ENCODE measurements at places on chromosomes 3 and 15. TPM values are rescaled to one million over a fixed set of nuclear protein-coding genes. Genes with fewer than 3 reads are reported as not detected.

GRCh38 chr3:195248281-195248680 lies 22.7 kb downstream of the XXYLT1 start:
- H3K27ac ChIP-seq, result no peak overlapping the region
- DNase-seq, result no peak

- H3K27ac ChIP-seq, result peak overlapping the region; percentile 76
- peak overlapping the region; percentile 65 for H3K4me3 ChIP-seq
- H3K4me1 ChIP-seq, result peaks cover 30% of the 10 kb centered on the region
Observed at GRCh38 chr15:81182756-81183438, 13.8 kb upstream of the IL16 start.

DNA sequence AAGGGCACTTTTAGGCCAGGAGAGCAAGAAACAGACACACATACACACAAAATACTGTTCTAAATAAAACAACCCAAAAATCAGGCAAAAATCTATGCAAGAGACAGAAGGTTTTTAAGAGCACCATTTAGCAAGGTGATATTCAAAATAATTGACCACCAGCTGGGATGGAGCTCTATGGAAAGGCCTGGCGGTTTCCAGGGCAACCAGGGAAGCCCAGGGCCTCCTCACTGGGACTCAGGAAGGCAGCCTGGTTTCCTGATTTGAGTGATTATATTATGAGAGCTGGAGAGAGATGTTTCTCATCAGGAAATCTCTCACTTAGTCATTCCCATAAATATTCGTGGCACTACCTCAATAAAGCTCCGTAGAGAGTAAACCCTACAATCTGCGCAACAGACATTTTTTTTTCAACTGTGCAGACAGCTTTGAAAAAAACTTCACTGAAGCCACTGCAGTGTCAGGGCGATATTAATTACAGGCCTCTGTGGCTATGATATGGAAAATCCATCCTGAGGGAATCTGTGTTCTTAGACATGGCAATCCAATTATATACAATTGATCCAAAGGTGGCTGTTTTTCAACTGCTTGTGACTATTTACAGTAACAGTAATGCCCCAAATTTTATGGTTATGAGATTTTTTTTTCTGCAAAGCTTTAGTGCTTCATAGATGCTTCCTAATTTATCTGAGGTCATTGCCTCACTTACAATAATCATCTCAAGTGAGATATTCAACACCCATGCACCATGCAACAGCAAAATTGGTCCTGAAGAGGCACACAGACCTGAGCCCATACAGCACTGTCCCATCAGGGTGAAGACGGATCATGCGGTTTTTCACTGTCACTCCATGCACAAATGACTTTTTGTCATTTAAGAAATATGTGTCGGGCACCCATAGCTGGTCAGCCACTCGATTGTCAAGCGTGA lies 152.1 kb downstream of the GABRB3 start:
- no peaks in the 10 kb centered on the region for H3K27me3 ChIP-seq
- H3K4me3 ChIP-seq, result no peak overlapping the region
- H3K4me1 ChIP-seq, result no peaks in the 10 kb centered on the region
- H3K36me3 ChIP-seq, result peaks cover 3% of the 10 kb centered on the region
- DNase-seq, result no peak

- peaks cover 16% of the 10 kb centered on the region for H3K4me1 ChIP-seq
- H3K27me3 ChIP-seq, result no peaks in the 10 kb centered on the region
- H3K4me3 ChIP-seq, result no peak overlapping the region
- no peaks in the 10 kb centered on the region for H3K36me3 ChIP-seq
- H3K27ac ChIP-seq, result no peak overlapping the region
- DNase-seq, result no peak
Observed at GRCh38 chr3:175211466-175211865, 352.3 kb downstream of the NAALADL2 start.

DNA sequence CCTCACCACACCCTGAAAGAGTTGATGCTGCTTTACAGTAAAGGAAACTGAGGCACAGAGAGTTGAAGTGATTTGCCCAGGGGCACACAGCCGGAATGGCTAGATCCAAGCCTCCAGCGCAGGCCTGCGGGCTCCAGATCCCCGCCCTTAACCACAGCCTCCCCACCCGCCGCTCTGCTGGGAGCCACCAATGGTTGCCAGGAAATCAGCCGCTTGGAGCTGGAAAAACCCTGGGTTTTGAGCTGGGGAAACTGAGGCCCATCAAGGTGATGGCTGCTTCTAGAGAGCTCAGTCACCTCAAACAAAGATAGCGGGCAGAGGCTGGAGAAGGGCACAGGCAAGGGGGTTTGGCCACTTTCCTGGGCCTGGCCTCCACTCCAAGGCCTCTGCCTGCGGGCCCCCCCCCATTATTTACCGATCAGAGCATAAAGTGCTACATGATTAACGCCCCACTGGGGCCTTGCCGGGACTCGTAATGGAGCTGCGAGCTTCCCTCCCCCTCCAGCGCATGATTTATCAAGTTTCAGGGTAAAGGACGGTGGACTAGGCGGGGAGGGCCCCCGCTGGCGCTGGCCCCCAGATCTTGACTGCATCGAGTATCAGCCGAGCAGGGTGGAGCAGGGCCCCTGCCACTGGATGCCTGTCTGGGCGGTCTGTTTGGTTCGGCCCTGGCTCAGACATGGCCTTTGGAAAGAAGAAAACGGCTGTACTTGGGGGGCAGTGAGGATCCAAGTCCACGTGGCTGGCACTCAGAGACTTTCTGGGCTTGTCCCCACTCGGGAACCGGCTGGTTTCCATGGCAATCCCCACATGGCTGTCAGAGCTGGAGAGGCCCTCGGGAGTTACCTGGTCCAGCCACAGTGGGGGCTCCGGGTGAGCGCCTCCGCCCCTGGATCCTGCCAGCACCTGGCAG lies 9.1 kb downstream of the PLXND1 start:
- H3K4me1 ChIP-seq, result peaks cover 96% of the 10 kb centered on the region
- H3K27me3 ChIP-seq, result no peaks in the 10 kb centered on the region
- DNase-seq, result no peak
- peak overlapping the region; percentile 53 for H3K4me3 ChIP-seq
- H3K36me3 ChIP-seq, result no peaks in the 10 kb centered on the region

DNA sequence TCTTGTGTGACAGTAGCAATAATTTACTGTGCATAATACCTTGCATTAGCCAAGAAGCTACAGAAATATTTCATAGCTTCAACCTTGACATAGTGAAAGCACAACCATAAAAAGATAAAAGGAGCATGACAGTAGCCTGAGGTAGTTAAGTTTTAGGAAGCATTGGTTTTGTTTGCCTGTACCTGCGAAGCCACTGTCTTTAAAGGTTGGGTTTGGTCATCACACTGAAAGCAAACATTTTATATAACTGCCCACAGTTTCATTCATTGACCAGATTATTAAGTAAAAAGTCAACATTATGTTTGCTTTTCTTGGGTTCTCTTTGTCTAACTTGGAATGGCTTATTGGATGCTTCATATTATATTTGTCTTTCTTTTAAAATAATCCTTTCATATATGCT lies 450.1 kb upstream of the IL12A start:
- H3K36me3 ChIP-seq, result no peaks in the 10 kb centered on the region
- DNase-seq, result no peak
- no peak overlapping the region for H3K27ac ChIP-seq
- H3K27me3 ChIP-seq, result peaks cover 26% of the 10 kb centered on the region
- H3K4me1 ChIP-seq, result peaks cover 4% of the 10 kb centered on the region

DNA sequence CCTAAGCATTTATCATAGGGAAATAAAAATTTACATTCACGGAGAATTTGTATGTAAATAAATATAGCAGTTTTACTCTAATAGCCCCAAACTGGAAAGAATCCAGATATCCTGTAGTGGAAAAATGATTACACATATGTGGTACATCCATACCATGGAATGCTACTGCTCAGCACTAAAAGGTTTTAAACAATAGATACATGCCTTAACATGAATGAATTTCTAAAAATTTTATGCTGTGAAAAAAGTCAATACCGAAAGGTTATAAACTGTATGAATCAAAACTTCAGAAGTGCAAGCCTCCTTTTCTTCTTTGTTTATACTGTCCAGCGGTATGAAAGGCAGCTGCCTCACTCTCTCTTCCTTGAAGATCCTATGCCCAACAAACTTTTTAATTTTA lies 37.5 kb upstream of the MCTP2 start:
- peaks cover 11% of the 10 kb centered on the region for H3K27me3 ChIP-seq

DNA sequence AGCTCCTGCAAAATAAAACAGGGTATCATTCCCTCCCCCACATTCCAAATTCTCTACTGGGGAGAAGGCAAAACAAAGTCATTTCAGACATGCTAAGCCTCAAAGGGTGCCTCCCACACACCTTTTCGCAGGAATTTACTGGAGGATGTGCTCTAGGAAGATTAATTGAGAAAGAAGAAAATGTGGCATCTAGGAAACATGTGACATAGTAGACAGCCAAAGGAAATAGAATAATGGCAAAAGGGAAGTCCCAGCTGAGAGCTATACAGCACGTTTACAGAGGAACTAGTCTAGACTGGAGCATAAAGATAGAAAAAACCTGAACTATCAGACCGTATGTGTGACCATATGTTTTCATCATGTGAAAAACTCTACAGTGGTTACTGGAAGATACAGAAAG lies 58.8 kb upstream of the MELTF start:
- DNase-seq, result no peak
- peaks cover 16% of the 10 kb centered on the region for H3K36me3 ChIP-seq
- no peak overlapping the region for H3K27ac ChIP-seq
- H3K4me1 ChIP-seq, result peaks cover 19% of the 10 kb centered on the region
- H3K4me3 ChIP-seq, result no peak overlapping the region

DNA sequence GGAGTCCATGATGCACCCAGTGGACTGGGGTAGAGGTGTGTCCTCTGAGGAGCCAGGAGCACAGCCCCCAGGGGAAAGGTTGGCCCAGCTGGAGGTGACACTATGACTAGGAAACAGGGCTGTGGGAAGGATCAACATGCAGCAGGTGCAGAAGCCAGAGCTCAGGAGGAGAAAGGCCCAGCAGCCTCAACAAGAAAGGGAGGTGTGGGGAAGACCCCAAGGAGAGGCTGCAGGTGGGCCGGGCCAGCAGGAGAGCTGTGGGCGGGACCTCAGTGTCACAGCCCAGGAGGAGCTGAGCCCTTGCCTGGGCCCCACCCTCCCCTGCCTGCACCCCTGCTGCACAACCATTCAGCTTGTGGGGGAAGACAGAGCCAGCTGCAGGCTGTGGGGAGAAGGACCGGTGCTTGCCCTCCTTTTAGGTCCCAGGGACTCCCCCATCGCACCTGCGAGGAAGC lies 18.4 kb upstream of the KLF13 start:
- no peak overlapping the region for H3K27ac ChIP-seq
- H3K36me3 ChIP-seq, result peaks cover 4% of the 10 kb centered on the region
- H3K27me3 ChIP-seq, result peaks cover 35% of the 10 kb centered on the region

DNA sequence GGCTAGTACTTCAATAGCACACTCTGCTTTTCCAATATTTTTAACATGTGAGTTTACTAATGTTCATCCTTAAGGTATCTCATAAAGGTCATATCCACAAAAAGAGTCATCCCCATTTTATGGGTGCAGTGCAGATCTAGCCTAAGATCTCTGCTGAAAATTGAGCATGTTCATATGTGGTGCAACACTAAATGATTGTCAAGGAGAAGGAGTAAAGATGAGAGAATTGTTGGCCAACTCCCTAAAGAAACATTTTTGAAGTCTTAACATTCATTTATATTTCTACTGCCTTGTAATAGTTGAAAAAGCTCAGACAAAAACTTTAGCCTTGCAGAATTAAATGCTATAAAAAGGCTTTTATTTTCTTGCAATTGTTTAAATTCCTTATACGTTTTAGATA lies 1159.6 kb downstream of the TBL1XR1 start:
- no peak for DNase-seq
- H3K27me3 ChIP-seq, result peaks cover 1% of the 10 kb centered on the region
- peaks cover 21% of the 10 kb centered on the region for H3K4me1 ChIP-seq
- no peak overlapping the region for H3K27ac ChIP-seq
- H3K4me3 ChIP-seq, result no peak overlapping the region

DNA sequence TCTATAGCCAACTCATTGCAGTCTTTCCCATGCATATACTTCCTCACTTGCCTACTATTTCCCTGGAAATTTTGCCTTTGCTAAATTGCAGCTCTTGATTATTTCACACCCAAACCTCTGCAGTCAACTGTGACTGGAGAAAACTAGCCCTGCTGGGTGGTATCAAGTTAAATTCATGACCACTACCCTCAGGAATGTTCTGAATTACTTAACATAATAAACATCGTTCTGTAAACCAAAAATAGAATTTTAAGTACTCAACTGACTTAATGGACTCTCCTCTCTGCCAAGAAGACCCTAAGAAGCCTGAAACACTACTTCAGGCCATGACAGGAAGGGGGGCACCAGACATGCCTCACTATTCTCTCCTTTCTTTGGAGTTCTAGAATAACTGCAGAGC lies 1278.0 kb upstream of the GBE1 start:
- peak overlapping the region; percentile 95 for H3K27ac ChIP-seq
- DNase-seq, result no peak
- no peaks in the 10 kb centered on the region for H3K27me3 ChIP-seq

- no peak overlapping the region for H3K4me3 ChIP-seq
- no peaks in the 10 kb centered on the region for H3K27me3 ChIP-seq
- H3K4me1 ChIP-seq, result peaks cover 40% of the 10 kb centered on the region
- H3K27ac ChIP-seq, result peak overlapping the region; percentile 74
- H3K36me3 ChIP-seq, result no peaks in the 10 kb centered on the region
- no peak for DNase-seq
Observed at GRCh38 chr3:156483426-156483825, 71.5 kb downstream of the SSR3 start.

GRCh38 chr3:31041161-31041978 lies 146.9 kb upstream of the GADL1 start:
- DNase-seq, result no peak
- H3K36me3 ChIP-seq, result peaks cover 4% of the 10 kb centered on the region
- peak overlapping the region; percentile 10 for H3K27ac ChIP-seq
- no peak overlapping the region for H3K4me3 ChIP-seq
- H3K4me1 ChIP-seq, result peaks cover 12% of the 10 kb centered on the region
- H3K27me3 ChIP-seq, result no peaks in the 10 kb centered on the region

DNA sequence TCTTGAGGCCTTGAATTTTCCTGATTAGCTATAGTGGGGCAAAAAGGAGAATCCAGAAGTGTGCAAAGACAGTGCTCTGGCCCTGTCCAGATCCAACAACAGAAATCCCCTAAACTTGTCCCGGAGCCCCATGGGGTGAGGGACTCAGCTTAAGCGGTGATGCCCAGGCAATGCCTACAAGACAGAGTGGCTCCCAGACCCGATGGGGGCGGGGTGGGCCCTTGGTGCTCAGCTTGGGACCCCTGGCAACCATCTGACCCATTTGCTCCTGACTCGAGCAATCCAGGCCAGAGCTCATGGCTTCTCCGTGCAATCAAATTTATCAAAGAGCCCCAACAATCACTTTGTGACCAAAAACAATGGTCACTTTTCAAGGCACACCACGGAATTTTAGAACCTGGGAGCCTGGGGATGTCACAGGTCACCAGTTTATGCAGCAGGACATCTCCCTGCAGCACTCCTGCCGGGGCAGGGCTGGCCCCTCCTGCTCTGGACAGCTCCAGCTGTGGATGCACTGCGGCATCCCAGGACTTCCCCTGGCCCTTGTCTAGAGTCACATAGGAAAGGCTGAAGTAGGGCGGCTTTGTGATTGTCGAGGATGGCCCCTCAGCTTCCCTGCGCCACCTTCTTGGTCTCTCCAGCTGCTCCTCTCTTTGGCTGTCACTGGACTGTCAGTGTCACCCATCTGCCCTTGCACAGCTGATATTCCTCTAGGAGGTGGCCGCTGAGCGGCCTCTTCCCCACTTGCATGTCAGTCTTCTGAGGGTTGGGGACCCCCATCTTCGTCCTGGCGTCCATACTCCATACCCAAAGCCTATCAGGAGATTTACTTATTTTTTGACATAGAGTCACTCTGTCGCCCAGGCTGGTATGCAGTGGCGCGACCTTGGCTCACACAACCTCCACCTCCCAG lies 28.4 kb downstream of the RGMA start:
- no peak overlapping the region for H3K4me3 ChIP-seq
- DNase-seq, result peak; percentile 65
- H3K36me3 ChIP-seq, result peaks cover 4% of the 10 kb centered on the region
- no peak overlapping the region for H3K27ac ChIP-seq
- no peaks in the 10 kb centered on the region for H3K27me3 ChIP-seq

Gene NTRK3
- not detected for total RNA-seq

Gene C3orf62
- total RNA-seq, result 6.9 TPM

Gene ACKR4
- 0.22 TPM for total RNA-seq

Gene CELF6
- 1.3 TPM for total RNA-seq

Gene STARD9
- total RNA-seq, result 13.6 TPM

Data from chondrocyte (in vitro differentiated cells).